ENCODE measurements at places on chromosomes 12 and 14. TPM values are rescaled to one million over a fixed set of nuclear protein-coding genes. Genes with fewer than 3 reads are reported as not detected.

- DNase-seq = no peak
Measured at GRCh38 chr12:4615667-4616066, 33.2 kb downstream of the AKAP3 start.

DNA sequence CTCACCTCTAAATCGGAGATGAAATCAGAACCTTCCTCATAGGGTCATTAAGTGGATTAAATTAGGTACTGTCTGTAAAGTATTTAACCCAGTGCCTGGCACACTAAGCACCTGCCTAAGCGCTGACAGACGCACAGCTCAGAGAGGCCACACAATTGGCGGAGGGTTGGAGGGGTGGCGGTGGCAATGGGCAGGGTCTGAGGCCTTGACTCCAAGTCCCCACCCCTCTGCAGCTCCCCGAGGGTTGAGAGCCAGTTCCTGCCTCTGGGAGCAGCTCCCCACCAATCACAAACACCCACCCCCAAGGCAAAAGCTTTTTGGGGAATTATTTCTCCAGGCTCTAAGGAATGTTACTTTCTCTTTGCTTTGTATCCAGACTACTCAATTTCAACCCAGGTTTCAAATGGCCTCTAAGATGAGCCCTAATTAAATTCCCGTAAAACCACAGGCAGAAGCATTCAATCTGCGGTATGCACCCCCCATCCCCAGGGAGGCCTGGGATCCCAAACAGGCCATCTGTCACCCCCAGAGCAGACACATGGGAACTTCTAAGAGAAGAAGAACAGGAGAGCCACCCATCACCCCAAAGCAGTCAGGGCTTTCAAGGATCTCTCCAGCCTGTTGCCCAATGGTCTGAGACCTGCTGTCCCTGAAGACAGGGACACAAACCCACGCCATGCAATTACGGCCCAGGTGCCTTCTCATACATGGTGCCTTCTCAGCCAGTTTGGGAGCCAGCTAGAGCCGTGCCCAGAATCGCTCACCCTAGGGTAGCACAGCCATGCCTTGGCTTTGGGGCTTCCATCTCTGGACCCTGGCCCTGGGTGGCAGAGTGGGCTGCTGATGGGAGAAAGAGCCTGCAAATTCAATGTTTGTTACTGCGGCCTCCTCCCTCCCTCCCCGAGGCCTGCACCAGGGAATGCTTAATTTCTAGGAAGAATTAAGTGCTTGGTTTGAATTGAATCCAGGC, 66.1 kb downstream of the CHGA start:
- no peak for DNase-seq

- DNase-seq = no peak
Measured at GRCh38 chr12:70418101-70418500, 52.0 kb downstream of the KCNMB4 start.

DNA sequence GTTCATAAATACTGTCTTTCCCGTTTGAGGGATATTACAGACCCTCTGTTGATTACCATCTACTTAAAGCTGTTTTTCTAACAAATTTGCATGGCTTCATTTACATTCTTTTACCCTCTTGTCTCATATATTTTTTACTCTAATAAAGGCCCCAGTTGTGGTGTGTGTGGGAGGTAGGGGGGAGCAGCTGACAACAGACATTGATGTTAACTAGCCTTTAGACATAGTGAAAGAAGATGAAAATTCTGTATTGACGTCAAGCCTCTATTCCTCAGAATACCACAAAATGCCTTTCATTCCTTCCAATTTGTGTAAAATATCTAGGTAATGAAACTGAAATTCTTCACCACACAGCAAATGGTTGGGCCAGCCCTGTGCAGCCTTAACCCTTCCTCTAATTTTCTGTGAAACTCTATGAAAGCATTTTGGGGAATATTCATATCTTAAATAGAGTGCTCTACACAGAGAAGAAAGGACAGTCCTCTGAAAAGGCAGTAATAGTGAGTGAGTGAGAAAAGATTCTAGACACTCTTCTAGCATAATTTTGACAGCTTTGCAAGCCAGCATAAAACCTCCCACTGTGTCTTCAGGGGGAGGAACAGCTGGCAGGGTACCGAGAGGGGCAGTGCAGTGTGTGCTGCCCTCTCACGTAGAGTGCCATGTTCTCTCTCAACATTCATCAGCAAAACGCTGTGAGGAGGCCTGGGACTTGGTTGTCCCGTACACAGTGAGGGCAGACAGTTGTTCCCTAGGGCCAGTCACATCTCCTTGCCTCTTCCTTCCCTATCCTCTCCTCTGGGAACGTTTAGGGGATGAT, 20.1 kb upstream of the CERS5 start:
- DNase-seq = no peak

GRCh38 chr12:111298582-111299436, 70.1 kb downstream of the PHETA1 start:
- DNase-seq = no peak

- DNase-seq = no peak
Measured at GRCh38 chr14:29161593-29161992, 395.0 kb downstream of the FOXG1 start.

The KRT74 gene
- total RNA-seq = not detected

The IL31 gene
- not detected for total RNA-seq

All from aorta (tissue), 5 donors.